ENCODE measurements at places on chromosomes 3 and 15.
A peak's percentile ranks its signal among the peaks of the same experiment; 100 is the strongest.

DNA sequence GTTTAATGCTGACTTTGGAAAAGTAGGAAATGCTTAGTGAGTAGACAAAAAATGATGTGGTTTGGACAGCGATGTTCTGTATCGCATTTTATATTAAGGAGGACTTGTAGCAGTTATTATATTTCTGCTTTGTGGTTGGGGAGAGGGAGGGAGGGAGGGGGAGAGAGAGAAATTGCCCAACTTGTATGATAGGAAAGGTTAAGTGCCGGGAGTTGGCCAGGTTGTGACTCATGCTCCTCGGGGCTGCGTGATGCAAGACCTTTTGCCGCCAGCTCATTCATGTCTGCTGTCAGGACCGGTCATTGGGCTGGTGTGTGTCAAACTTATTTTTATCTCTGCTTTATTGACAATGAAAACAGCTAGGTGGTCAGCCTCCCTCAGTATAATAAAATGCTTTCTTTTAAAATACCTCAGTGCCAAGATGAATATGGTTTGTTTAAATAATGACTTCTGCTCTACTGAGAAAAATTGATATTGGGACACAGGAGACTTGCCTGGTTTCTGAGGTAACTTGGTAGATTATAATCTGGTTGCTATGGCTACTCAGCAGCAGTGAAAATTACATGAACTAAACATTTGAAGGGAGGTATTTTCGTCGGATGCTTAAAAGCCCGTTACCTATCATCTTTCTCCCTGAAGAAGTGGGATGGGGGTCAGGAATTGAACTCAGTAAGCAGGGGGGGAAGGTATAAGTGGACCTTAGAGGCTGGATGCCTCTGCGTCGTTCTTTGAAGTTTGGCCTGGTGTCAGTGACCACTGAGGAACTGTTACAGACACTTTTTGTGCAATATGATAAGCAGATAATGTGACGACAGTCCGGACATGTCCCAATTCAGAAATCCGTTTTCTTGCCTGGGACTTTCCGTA is 90.7 kb downstream of the FNDC3B start:
- peak; percentile 66 for DNase-seq

GRCh38 chr15:80060356-80061006 is 1.0 kb downstream of the ZFAND6 start:
- DNase-seq, result peak; percentile 44

GRCh38 chr15:46933332-46933731 is 784.0 kb upstream of the SEMA6D start:
- no peak for DNase-seq

- no peak for DNase-seq
Observed at GRCh38 chr3:122674339-122674738, 6.3 kb upstream of the PARP14 start.

- DNase-seq, result no peak
Observed at GRCh38 chr3:69784954-69785514, 45.8 kb downstream of the MITF start.

- no peak for DNase-seq
Observed at GRCh38 chr3:24830230-24831152, 335.8 kb upstream of the THRB start.

- peak; percentile 95 for DNase-seq
Observed at GRCh38 chr15:69160141-69160993, at the start of gene GLCE. Gene GLCE, plus strand, starts transcription at chr15:69160635. Its CDS starts 95,172 bp downstream, at chr15:69255807.

GRCh38 chr15:39432912-39433348 is 147.9 kb upstream of the THBS1 start:
- no peak for DNase-seq

DNA sequence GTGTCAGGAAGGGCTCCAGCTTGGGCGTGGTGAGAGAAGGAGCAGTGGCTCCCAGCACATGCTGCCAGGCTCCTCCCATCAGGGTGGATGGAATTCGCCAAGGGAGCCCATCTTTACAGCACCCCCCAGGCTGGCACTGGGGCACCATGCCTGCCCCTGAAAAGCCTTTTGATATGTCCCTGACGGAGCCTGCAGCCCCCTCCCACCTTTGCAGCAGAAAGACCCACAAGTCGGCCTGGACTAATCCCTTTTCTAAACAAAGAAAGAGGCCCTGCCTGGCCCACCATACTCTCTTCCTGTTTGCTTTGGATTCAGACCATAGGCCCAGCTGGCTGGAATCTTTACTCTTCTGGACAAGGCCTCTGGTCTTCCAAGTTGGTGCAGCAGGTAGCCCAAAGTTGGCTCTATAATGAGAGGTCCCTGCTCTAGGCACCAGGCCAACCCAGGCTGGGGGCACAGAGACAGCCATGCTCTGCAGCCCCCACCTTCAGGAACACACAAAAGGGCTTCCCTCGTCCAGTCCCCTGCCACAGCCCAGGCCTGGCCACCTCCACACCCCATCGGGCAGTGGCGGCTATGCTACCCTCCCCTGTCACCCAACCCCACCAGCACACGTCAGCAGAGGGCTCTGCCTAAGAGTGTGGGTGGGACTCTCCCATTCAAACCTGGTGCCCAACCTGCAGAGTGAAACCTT is 5.4 kb downstream of the ANPEP start:
- DNase-seq, result no peak

DNA sequence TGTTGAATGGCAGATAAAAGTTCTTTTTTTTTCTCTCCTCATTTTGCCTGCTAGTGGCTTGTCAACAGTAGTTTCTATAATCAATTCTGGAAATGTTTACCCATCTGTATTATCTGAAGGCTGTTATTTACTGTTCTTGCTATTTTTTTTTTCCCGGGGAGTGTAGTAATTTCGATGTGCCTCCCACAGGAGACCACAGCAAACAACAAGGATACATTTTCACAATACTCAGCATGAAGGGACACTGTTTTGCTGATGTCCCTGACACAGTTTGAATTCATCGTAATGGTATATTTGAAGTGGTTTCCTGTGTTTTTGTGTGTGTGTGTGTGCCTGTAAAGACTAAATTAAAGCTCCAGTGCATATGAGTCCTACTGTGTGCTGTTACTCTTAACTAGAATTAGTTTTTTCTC is 92.1 kb upstream of the ICE2 start:
- DNase-seq, result no peak

DNA sequence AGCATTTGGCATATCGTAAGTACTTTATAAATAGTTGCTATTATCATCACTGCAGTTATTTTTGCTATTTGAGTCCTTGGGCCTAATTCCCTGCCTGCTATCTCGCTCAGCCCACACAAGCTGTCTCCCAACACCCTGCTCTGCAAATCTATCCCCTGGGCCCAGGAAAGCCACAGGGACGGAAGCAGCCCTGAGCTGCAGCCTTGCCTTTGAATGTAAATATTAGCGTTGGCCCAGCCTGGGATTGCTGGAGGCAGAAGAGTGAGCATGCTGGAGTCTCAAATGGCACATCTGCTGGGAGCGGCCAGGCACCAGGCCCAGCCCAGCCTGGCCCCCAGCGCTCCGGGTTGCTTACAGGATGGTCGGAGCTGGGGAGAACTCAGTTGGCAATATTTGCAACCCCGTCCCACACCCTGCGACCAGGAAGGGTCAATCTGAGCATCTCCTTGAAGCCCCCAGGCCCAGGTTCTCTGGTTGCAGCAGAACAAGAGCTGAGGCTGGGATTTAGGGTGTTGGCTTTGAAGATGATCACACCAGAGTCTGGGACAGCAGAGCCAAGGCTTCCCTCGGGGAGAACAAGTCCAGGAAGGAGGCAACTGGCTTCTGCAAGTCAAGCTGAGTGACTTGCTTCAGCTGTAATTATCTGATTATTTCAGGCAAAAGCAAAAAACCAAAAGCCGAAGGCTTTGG is 529.6 kb downstream of the SHQ1 start:
- no peak for DNase-seq

- DNase-seq, result no peak
Observed at GRCh38 chr3:75171630-75172230, 492.4 kb upstream of the FRG2C start.

DNA sequence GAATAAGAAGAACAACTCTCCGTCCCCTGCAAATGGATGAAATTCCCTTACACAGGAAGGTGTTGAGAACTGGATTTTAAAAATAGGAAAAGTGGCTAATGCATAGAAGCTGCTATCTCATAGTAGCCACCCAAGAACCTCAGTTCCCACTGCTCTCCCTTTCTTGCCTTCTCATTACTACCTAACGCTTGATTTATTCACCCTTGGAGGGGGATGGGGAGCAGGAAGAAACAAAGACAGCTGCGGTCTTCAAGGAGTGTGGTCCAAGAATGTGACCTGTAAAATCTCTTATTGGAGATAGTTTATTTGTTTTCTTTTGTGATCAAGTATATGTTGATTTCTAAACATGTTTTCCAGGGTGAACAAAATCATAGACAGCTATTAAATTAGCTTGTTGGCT is 274.1 kb upstream of the CTNNB1 start:
- DNase-seq, result no peak

DNA sequence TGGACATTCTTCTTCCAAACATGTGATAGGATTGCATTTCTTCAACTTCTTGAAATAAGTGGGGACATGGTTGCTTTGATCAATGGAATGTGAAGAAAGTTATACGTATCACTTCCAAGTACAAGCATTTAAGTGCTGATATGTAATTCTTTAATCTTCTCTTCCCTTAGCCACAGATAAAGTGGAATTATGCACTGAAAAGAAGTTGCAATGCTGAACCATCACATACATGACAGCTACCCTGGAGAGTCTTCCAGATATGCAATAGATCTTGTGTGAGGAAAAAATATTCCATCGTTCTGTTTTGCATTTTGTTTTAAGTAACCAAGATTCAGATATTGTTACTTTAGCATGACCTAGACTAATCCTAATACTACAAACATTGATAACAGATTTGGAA is 674.3 kb downstream of the NSUN3 start:
- no peak for DNase-seq

- no peak for DNase-seq
Observed at GRCh38 chr3:166425900-166426611, 588.8 kb upstream of the BCHE start.

DNA sequence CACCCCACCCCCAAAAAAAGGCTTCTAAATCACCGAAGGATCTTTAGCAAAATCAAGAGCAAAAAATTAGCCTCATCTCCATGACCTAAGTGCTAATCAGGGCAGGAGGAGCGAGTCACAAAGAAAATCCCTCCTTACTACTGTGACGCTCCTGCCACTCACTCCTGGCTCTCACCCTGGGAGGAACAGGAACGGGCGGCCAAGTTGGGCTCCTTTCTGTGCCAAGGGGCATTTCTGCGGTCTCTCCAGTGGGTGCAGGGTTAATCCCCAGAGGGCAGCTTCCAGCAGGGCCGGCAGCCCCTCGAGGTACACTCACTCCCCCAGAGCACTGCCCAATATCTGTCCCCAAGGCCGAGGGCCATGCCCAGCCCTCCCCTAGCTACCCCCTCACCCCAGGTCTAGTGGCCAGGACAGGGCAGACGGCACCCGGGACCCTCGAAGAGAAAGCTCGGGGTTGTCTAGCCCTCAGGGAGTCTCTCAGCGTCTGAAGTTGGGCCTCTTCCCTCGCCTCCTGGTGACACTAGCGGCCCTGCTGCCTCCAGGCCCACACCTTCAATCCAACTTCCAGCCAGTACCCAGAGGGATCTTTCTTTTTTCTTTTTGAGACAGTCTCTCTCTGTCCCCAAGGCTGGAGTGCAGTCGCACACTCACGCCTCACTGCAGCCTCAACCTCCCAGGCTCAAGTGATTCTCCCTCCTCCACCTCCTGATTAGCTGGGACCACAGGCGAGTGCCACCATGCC is 706 bp downstream of the CAV3 start:
- DNase-seq, result no peak

- no peak for DNase-seq
Observed at GRCh38 chr3:46490338-46491084, 7.3 kb upstream of the RTP3 start.

DNA sequence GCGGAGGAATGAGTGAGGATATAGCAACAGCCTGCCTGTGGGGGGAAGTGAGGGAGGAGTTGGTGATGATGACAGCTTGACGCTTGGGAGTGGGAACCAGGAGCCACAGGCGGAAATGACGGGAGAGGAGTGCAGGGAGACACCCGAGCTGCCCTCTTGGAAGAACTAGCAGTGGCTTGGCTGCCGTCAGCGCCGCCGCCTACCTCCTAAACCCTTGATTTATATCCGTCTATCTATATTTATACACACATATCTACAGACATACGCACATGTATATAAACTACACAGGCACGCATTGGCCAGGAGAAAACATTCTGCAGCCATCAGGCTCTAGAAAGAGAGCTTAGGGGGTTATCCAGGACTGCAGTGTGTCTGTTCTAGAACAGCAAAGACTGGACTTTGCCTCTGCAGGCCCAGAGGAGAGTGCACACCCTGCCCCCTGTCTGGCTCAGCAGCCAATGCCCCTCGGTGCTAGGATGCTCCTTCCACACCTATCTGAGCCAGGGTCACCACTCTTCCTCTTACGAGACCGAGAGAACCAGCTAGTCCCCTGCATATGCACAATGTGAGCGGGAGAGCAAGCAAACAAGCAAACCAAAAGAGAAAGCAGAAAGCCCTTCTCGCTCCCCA is 45.3 kb upstream of the MAGEF1 start:
- DNase-seq, result no peak

DNA sequence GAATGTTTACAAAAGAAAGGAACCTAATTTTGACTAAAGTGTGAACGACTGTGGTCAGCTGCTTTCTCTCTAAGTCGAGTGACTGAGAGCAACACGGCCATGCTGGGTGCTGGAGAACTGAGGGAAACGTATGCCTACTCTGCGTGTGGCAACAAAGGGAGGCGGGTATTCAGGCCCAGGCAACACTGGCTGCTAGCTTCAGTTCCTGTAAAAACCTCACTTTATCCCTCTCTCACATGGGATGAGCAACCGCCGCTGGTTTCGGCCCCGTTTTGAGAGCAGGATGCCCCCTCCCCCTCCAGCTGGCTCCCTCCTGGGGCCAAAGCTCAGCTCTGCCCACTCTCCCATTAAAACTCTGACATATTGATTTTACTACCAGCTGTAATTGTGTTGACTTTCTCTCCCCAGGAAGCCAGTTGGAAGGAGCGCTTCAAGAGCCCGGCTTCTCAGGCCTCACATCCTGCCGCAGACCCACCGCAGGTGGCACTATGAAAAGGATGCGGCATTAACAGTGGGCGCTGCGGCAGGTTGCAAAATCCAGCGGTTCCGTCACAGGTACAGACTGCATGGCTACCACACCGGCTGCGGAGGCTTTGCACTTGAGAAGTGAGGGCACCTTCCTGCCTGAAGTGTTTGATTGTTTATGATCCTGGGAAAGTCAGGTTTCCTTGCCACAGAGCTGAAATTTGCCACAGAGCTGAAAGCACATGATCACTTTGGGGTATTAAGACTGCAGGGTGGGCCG is 12.7 kb downstream of the PLXND1 start:
- DNase-seq, result peak; percentile 80

DNA sequence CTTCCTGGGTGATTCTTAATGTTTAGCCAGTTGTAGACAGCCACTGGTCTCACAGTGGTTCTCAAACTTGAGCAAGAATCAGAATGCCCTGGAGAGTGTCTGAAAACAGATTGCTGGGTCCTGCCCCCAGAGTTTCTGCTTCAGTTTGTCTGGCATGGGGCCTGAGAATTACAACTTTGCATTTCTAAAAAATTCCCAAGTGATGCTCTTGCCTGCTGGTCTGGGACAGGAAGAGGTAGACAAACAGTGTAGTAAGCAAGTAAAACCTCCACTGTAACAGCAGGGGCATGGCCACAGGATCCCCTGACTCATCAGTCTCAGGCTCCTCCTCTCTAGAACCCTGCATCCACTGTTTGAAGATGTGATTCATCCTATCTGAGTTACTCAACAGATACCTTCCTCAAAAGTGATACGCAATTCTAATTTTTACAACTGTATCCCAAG is 36.5 kb downstream of the DZIP1L start:
- DNase-seq, result peak; percentile 52

All from activated CD4-positive, alpha-beta T cell treated with anti-CD3 and anti-CD28 coated beads for 48 hours (primary cell).